ENCODE measurements at places on chromosomes 7 and 10. TPM values are rescaled to one million over a fixed set of nuclear protein-coding genes. Genes with fewer than 3 reads are reported as not detected.

- H3K27me3 ChIP-seq: no peaks in the 10 kb centered on the region
- no peak for DNase-seq
- no peak overlapping the region for H3K27ac ChIP-seq
Measured at GRCh38 chr10:35855155-35855947, 213.3 kb upstream of the FZD8 start.

ZFYVE27 gene
- 22.7 TPM for total RNA-seq

ASB13 gene
- total RNA-seq: 22.2 TPM

PAX4 gene
- total RNA-seq: not detected

- no peak for DNase-seq
- H3K36me3 ChIP-seq: peaks cover 33% of the 10 kb centered on the region
- no peaks in the 10 kb centered on the region for H3K27me3 ChIP-seq
- H3K4me1 ChIP-seq: peaks cover 6% of the 10 kb centered on the region
Measured at GRCh38 chr10:86899670-86900276, 57.6 kb downstream of the MMRN2 start.

DNA sequence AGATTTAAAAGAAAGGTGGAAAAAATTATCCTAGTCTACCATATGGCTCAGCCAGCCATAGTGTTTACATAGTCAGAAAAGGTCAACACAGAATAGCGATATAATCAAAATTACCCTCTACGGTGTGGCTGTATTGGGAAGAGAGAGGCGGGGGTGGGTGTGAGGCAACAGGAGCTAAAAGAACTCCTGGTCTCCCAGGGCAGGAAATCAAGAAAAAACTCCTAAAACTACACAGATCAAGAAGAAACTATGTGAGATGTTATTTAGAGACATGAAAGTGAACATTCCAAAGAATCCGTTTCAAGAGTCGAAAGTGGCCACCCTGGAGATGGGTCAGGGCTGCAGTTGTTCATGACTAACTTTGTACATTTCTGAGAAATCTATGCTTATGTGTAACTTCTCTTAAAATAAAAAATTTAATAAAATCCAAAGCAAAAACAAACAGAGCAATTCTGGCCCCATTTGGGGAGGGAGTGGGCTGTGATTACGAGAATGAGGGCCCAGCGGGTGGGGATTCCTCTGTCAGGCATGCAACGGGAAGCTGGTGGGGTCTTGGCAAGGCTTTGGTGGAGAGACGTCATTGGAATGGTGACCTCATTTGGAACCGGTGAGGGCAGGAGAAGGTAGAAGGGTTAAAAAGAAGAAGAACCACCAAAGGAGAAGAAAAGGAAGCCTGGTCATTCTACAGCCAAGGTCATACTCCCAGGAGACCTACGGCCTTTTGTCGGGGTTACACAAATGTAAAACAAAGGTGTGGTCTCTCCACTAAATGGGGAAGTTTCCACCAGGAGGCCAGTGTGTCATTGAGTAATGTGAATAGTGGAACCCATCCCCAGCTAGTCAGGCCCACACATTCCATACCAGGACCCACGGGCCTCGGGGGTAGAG is 71.2 kb upstream of the DUSP5 start:
- DNase-seq: no peak
- no peak overlapping the region for H3K27ac ChIP-seq
- no peak overlapping the region for H3K4me3 ChIP-seq
- no peaks in the 10 kb centered on the region for H3K4me1 ChIP-seq
- H3K36me3 ChIP-seq: no peaks in the 10 kb centered on the region
- H3K27me3 ChIP-seq: no peaks in the 10 kb centered on the region

TMEM196 gene
- total RNA-seq: 0.07 TPM

DNA sequence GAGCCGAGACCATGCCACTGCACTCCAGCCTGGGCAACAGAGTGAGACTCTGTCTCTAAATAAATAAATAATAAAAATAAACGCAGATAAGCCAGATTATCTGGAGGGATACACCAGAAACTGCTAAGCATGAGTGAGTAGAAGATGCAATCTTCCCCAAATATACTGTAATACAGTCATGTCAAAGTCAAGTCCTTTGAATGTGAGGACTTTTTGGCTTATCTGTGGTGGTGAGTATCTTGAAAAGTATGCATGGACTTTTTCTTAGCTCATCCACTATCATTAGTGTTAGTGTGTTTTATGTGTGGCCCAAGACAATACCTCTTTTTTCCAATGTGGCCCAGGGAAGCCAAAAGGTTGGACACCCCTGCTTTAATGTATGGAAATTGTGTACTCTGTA is 44.7 kb upstream of the PITRM1 start:
- H3K27me3 ChIP-seq: no peaks in the 10 kb centered on the region
- H3K27ac ChIP-seq: no peak overlapping the region
- H3K36me3 ChIP-seq: no peaks in the 10 kb centered on the region
- no peak overlapping the region for H3K4me3 ChIP-seq
- H3K4me1 ChIP-seq: no peaks in the 10 kb centered on the region

DNA sequence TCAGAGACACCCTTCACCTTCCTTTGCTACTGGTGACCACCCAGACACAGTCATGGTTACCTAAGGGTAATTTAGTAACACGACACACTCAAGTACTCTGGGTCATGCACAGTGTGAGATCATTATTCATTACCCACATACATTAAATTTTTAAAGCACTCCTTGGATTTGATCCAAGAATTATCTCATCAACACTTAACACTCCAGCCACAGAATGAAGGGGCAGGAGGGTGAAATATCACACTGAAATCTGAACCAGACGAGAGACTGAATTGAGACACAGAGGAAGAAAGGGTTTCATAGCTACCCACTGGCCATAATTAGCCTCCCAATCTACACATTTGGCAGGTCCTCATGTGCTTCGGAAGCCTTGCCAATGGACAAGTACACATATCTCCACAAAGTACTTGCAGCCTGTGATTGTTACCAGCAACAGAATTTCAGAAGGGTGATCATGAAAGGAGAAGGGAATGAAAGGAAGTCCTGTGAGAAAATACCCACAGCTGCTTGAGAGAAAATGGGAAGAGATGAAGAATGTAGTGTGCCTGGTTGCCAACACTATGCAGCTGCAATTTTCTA is 189.3 kb downstream of the POLR1F start:
- no peak overlapping the region for H3K27ac ChIP-seq
- H3K27me3 ChIP-seq: no peaks in the 10 kb centered on the region

ASB10 gene
- not detected for total RNA-seq

DNA sequence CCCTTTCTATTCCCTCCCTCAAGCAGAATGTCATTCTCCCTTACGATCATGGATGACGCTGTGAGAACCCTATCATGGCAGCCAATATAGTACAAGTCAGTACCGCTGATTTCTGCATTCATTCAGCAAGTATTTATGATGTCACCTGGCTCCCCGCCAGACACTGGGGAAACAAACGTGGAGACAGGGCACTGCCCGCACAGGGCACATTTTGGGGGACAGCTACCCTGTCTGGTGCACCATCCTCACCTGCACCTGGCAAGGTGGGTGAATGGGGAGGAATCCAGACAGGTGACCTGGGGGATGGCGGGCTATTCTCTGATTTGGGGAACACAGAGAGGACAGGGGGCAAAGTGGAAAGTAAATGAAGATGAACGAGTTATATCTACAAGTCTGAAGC is 28.4 kb downstream of the MKI67 start:
- no peaks in the 10 kb centered on the region for H3K27me3 ChIP-seq
- no peak overlapping the region for H3K27ac ChIP-seq
- H3K4me3 ChIP-seq: no peak overlapping the region
- H3K36me3 ChIP-seq: peaks cover 18% of the 10 kb centered on the region
- DNase-seq: no peak

GRCh38 chr7:2978408-2978807 is 65.3 kb downstream of the CARD11 start:
- H3K36me3 ChIP-seq: no peaks in the 10 kb centered on the region
- H3K27ac ChIP-seq: no peak overlapping the region
- no peak overlapping the region for H3K4me3 ChIP-seq
- peak; percentile 78 for DNase-seq
- H3K27me3 ChIP-seq: no peaks in the 10 kb centered on the region
- H3K4me1 ChIP-seq: peaks cover 11% of the 10 kb centered on the region

GRCh38 chr7:55474944-55475854 is 97.1 kb downstream of the VOPP1 start:
- H3K27me3 ChIP-seq: no peaks in the 10 kb centered on the region
- no peak overlapping the region for H3K4me3 ChIP-seq
- H3K27ac ChIP-seq: no peak overlapping the region
- no peaks in the 10 kb centered on the region for H3K36me3 ChIP-seq

DNA sequence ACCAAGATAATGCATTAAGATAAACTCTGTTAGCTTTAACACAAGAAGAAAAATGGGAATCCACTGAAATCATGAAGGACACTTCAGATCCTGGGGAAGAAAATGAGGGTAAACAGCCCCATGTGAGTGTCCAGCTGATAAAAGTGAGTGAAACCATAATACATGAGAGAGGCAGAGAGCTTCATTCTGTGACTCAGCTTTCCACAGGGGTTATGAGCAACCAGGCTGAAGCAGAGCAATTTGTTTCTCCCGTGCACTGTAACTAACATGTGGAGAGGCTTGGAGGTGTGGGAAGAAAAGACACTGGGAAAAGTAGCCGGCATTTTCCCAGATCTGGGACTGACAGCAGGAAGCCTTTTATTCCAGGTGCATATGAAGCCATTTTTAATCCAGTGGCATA is 971.7 kb downstream of the ANKRD7 start:
- H3K27me3 ChIP-seq: no peaks in the 10 kb centered on the region
- no peak overlapping the region for H3K4me3 ChIP-seq
- no peaks in the 10 kb centered on the region for H3K36me3 ChIP-seq
- no peak for DNase-seq
- no peak overlapping the region for H3K27ac ChIP-seq

LIPF gene
- not detected for total RNA-seq

- H3K27me3 ChIP-seq: no peaks in the 10 kb centered on the region
- no peak for DNase-seq
- H3K4me1 ChIP-seq: no peaks in the 10 kb centered on the region
- 0 out of 2 replicates have a peak overlapping the region, but pooled peaks have one; percentile 44 for H3K27ac ChIP-seq
Measured at GRCh38 chr10:33071857-33072256, 113.8 kb upstream of the ITGB1 start.

ABCF2 gene
- total RNA-seq: 51.0 TPM

DNA sequence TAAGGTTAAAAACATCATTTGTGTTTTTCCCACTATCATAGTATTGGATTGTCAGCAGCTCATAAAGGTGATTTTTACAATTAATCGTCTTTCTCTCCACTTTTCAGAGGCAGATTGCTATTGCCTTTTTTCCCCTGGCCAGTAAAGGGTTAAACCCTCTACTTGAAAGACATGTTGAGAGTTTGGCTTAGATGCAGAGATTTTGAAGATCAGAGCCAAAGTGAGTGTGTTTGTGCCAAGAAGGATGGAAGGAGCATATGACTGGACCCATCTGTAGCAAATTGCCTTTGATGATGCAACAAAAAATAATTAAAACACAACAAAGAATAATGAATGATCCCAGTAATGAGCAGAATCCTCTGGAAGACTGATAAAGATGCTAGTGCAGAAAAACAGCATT is 373.1 kb downstream of the MALRD1 start:
- H3K27ac ChIP-seq: no peak overlapping the region
- no peaks in the 10 kb centered on the region for H3K36me3 ChIP-seq
- H3K4me1 ChIP-seq: peaks cover 4% of the 10 kb centered on the region
- no peak overlapping the region for H3K4me3 ChIP-seq

GRCh38 chr7:28840592-28840995 is 117.5 kb downstream of the TRIL start:
- DNase-seq: no peak
- H3K36me3 ChIP-seq: no peaks in the 10 kb centered on the region
- no peak overlapping the region for H3K4me3 ChIP-seq
- no peaks in the 10 kb centered on the region for H3K4me1 ChIP-seq
- H3K27ac ChIP-seq: no peak overlapping the region

DNA sequence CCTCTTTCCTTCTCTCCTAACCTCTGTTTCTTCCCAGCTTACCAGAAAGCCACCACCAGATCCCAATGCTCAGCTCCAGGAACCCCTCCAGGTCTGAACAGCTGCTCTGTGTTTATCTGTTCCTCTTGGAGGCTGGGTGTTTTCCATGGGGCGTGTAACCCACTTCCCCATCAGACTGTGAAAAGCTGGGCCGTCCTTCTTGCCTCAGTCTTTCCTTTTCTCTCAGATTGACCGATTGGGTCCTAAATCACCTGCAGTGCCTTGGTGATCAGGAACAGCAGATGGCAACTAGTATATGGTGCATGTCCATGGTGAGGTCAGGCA is 4.8 kb downstream of the SH3PXD2A start:
- H3K27me3 ChIP-seq: peaks cover 4% of the 10 kb centered on the region
- DNase-seq: no peak
- H3K4me3 ChIP-seq: no peak overlapping the region
- H3K36me3 ChIP-seq: no peaks in the 10 kb centered on the region
